ENCODE measurements at places on chromosomes 6 and 20. TPM values are rescaled to one million over a fixed set of nuclear protein-coding genes. Genes with fewer than 3 reads are reported as not detected.
A peak's percentile ranks its signal among the peaks of the same experiment; 100 is the strongest.

DNA sequence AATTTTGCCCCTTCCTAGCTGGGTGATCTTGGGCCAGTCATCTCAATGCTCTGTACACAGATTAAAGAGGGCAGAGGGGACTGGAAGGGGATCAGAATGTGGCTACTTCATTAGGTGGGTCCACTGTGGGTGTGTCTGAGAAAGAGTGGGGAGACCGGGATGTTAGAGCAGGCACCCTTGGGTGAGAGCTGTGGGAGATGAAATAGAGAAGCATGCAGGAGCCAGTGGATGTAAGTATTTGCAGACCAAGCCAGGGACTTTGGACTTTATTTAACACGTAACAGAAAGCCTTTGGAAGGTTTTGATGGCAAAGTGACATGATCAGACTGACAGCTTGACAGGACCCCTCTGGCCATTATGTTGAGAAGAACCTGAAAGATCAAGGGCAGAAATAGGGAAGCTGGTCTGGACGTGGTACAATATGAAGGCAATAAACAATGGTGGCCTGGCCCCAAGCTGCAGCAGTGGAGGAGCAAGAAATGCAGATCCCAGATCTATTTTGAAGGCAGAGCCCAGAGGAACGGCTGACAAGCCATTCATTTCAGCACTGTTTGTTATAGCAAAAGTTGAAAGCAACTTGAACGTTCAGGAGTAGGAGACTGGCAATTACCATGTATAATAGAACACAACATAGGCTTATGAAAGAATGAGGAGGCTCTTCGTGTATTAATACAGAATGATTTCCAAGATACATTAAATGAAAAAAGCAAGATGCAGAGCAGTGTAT lies 82.5 kb upstream of the ZNFX1 start:
- no peak overlapping the region for H3K4me3 ChIP-seq
- no peaks in the 10 kb centered on the region for H3K27me3 ChIP-seq

GRCh38 chr20:37376324-37376723 lies 30.4 kb downstream of the SRC start:
- peaks cover 26% of the 10 kb centered on the region for H3K36me3 ChIP-seq
- H3K4me1 ChIP-seq, result peaks cover 11% of the 10 kb centered on the region
- no peaks in the 10 kb centered on the region for H3K27me3 ChIP-seq
- no peak overlapping the region for H3K4me3 ChIP-seq
- peak; percentile 42 for DNase-seq
- H3K27ac ChIP-seq, result no peak overlapping the region

- H3K4me3 ChIP-seq, result no peak overlapping the region
- no peak for DNase-seq
- H3K27me3 ChIP-seq, result no peaks in the 10 kb centered on the region
- no peak overlapping the region for H3K27ac ChIP-seq
- no peaks in the 10 kb centered on the region for H3K4me1 ChIP-seq
These were observed 216.5 kb upstream of the RREB1 start for GRCh38 chr6:6891125-6891721.

Gene LTA
- total RNA-seq, result not detected

Gene NHLRC1
- 1.2 TPM for total RNA-seq

DNA sequence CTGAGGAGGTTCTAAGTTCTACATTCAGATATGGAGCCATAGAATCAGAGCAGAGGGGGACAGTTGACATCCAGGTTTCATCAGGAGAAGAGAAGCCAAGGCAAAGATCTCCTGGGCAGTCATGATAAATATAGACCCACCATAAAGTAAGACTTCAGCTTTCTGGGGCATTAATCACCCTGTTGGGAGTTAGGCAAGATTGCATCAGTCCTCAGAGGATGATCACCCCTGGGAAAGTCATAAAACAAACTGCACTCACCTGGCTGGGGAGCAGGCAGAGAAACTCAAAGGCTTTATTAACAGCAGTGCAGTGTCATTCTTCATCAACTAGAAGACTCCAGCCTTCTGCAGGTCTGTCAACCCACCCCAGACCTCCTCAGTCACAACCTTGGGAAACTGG lies 301.3 kb upstream of the JARID2 start:
- no peak overlapping the region for H3K27ac ChIP-seq
- no peak for DNase-seq
- H3K4me3 ChIP-seq, result no peak overlapping the region
- H3K36me3 ChIP-seq, result no peaks in the 10 kb centered on the region
- no peaks in the 10 kb centered on the region for H3K4me1 ChIP-seq

Gene TAF4
- 8.9 TPM for total RNA-seq

Gene CDYL
- 82.8 TPM for total RNA-seq

Gene SRMS
- total RNA-seq, result not detected

Gene STMN3
- 14.6 TPM for total RNA-seq

GRCh38 chr6:154258064-154258757 lies 98.4 kb downstream of the IPCEF1 start:
- H3K27ac ChIP-seq, result no peak overlapping the region

- no peak overlapping the region for H3K27ac ChIP-seq
- H3K4me1 ChIP-seq, result peaks cover 48% of the 10 kb centered on the region
- DNase-seq, result no peak
- H3K36me3 ChIP-seq, result no peaks in the 10 kb centered on the region
- no peak overlapping the region for H3K4me3 ChIP-seq
- H3K27me3 ChIP-seq, result no peaks in the 10 kb centered on the region
These were observed 96.6 kb downstream of the ARID1B start for GRCh38 chr6:156873654-156874380.

All from sigmoid colon (tissue), 7 donors.